Spleen (tissue), 13 donors: ENCODE measurements at places on chromosomes 7 and 10. TPM values are rescaled to one million over a fixed set of nuclear protein-coding genes. Genes with fewer than 3 reads are reported as not detected.

GRCh38 chr7:45718464-45719330 lies 144.5 kb downstream of the ADCY1 start:
- DNase-seq: no peak

DNA sequence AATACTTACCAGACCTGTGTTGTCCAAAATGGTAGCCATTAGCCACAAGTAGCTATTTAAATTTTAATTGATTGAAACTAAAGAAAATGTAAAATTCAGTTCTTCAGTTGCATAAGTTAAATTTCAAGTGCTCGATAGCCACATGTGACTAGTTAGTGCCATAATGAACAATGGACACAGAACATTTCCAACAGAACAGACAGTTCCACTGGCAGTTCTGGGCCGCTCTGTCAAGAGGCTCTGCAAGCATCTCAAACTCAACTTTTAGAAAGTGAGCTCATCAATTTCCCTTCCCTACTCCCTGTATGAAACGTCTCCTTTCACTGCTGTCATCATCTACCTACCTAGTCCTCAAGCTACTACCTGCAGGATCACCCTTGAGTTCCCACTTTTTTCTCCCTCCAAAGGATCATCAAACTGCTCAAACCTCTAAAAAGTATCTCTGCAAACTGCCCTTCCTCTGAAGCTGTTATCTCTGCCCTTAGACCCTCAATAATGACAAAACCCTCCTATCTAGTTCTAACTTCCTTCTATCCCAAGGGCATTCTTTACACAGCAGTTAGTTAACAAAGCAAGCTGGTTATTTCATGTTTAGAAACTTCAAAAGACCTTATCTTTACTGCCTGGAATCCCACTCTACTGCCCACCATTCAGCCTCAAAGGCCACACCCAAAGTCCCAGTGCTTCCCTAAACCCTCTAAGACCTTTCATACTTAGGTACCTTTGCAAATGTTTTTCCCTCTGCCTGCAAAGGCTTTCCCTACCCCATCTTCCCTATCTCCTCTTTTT lies 20.6 kb downstream of the SHTN1 start:
- no peak for DNase-seq

DNA sequence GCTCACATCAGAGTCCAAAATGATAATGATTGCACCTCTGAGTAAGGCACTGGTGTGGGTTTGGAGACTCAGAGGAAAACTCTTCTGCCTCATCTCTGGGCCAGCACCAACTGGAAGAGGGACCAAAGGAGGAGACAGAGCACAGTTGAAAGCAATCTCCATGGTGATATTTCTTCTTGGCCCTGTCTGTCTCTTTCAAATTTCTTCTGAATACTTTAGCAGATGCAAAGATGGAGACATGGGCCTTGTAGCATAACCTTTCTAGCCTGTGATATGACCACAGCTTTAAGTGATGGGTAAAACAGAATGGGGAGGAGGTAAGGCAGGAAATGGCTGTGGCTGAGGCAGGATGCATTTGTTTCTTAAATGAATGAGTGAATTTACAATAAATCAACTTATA lies 12.2 kb upstream of the GIMAP7 start:
- no peak for DNase-seq

TIMM23 gene
- total RNA-seq: 54.7 TPM

CXCL12 gene
- 313 TPM for total RNA-seq

DNA sequence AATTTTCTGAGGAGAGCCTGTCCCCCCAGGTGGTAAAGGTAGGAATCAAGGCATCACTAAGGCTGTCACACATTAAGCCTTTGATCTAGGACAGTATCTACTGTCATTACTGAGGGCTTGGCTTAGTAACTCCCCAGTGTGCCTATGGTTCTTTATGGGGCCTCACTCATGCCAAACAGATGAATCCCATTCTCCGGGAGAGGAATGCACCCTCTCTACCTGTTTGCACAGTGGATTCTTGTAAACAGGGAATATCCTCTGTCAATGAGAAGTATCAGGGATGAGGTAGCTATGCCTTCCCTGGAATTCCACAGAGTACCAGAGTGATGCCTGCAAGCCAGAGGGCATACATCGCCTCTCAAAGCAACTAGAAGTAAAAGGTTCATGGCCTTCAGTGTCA lies 3.9 kb upstream of the CPN1 start:
- DNase-seq: no peak

DNA sequence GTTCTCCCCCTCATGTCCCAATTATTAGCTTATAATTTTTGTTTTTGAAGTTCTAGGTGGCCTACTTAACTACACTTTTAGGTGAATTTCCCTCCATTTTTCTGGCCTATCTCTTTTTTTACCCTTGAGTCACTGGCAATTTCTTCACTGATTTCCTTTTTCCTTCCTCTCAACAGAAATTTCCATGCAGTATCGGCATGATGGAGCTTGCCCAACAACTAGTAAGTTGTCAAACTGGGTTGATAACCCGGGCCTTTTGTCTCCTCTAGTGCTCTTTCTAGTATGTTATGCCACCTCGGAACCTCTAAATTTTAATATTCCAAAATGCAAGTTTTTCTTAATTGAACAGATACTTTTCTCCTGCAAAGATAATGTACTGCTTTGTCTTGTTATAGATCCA lies 147.1 kb downstream of the MLLT10 start:
- no peak for DNase-seq

DNA sequence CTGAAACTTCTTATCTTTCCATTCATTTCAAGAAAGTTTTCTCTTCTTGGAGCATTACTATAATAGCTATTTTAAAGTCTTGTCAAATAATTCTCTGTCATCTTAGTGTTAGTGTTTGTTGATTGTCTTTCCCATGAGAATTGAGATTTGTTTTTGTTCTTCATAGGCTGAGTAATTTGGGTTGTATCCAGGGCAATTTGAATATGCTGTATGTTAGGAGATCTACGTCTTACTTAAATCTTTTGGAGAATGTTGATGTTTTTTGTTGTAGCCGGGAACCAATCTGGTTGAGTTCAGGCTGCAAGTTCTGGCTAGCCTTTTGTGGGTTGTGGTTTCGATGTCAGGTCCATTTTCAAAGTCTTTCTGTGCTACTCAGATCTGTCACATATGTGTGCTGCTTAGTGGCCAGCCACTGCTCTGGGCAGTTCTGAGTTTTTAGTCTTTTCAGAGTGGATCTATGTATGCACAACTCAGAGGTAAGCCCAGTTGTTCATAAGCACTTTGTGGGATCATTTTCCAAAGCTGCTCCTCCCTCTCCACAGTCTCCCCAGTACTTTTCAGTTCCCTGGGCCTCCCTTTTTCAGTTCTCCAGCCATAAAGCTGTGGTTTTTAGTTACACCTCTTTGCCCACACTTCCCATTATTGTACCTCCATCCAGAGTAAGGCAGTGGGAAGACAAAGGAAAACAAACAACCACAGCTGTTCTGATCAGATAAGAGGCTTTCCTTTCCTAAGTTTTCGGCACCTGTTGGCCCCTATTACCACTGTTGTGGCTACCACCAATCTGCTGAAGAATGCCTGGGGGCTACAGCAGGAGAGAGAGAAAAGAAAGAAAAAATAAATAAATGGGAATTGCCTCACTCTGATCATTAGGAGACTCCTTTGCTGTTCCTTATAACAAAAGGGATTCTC lies 4.7 kb upstream of the CCNJ start:
- no peak for DNase-seq

CALCR gene
- not detected for total RNA-seq

PRSS37 gene
- total RNA-seq: not detected

TCAF2 gene
- total RNA-seq: 5.5 TPM

- DNase-seq: no peak
Observed at GRCh38 chr10:2230478-2230877, 493.2 kb upstream of the ADARB2 start.

SLC16A9 gene
- total RNA-seq: 58.9 TPM

STRA8 gene
- total RNA-seq: not detected

HOXA7 gene
- 1.0 TPM for total RNA-seq

MEOX2 gene
- 1.0 TPM for total RNA-seq

GRCh38 chr7:44387389-44387788 lies 62.0 kb upstream of the CAMK2B start:
- DNase-seq: no peak

GRCh38 chr10:2980791-2981360 lies 86.5 kb upstream of the PFKP start:
- no peak for DNase-seq

- DNase-seq: no peak
Observed at GRCh38 chr10:98063740-98064027, 33.3 kb upstream of the CRTAC1 start.

- no peak for DNase-seq
Observed at GRCh38 chr10:49180444-49180860, 7.7 kb downstream of the TMEM273 start.

PPP1R17 gene
- total RNA-seq: 0.40 TPM

DNA sequence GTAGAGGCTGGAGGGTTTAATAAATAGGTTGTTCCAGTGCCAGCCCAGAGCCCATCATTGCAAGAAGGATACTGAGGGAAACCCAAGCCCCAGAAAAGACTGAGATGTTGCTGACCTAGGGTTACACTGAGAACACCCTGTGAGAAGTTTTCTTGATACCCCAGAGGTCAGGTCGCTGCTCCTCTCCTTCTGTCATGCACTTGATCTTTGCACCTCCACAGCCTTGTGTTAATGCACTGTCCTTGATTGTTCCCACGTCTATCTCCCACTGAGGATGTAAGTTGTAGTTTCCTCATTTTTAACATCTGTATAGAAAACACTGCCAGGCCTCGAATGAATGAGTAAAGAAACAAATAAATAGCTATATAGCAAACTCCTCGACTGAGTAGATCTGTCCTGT lies 195.3 kb upstream of the AHR start:
- DNase-seq: no peak

DNA sequence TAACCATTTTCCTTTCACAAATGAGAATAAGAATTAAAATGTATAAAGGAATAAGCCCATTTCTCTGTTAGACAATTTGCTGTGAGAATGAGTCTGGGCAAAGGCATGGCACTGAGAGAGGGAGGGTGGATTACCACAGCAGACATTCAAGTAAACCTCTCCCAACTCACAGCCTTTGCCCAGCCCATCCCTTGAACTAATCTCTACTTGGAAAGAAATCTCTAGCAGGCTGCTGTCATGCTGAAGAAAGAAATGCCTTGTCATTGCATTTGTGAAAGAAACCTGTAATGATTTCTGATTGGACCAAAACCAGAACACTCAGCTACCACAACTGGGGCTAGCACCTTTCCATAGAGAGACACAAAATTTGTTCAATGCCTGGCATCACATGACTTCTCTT lies 39.2 kb downstream of the CH25H start:
- DNase-seq: no peak

GRCh38 chr10:11795101-11795920 lies 27.8 kb upstream of the PROSER2 start:
- no peak for DNase-seq

DNA sequence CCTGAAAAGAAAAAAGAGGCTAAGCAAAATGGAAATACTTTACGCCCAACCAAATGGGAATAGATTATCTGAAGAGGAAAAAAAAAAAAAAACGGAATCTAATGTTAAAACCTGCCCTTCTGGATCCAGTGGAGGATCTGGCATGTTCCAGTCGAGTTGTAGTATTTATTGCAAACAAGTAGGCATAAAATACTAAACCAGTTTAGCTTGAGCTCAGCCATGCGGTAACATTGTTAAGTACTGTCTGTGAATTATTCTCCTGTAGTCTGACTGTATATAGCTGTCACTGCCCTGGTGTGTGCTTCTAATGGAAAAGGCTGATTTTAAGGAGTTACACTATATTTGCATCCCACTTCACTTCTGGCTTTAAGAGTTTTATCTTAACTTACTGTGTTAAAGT lies 40.3 kb downstream of the CELF2 start:
- no peak for DNase-seq

DNA sequence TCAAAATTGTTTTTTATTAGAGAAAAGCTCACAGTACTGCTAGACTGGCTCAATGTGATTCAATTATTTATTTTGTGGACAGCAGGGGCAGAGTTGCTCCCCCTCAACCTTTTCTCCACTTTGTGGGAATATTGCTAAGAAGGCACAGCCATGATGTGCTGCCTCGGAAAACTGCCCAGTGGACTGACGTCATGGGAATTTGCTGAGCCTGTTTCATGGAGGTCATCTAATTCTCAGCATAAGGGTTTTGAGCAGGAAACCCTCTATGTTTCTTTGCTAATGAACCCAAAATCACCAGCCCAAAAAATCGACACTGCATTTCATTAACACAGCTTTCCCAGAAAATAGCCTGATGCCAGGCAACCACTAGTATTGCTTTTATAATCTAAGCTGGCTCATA lies 228.8 kb upstream of the FAM3C start:
- no peak for DNase-seq

BAG3 gene
- 18.3 TPM for total RNA-seq

GRCh38 chr7:138881579-138882188 lies 83.7 kb upstream of the ATP6V0A4 start:
- DNase-seq: no peak

GRCh38 chr10:123392182-123392963 lies 238.2 kb downstream of the BUB3 start:
- no peak for DNase-seq

DNA sequence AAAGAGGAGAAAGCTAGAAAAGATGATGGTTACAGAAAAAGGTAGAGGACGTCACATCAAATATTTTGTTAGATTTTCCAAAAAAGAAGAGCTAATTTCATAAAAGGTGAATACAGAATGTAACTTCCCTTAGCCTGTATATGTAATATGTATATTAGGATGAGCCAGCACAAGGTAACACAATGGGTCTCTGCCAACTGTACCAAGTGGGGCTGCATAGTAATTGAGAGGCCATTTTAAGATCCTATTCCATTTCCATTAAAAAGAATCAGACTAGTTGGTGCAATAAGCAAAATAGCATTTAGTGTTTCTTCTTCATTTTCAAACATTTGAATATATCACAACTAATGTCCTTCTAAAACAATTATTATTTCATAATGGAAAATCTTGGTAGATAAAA lies 134.6 kb downstream of the SEMA3A start:
- no peak for DNase-seq

REEP3 gene
- total RNA-seq: 25.6 TPM

PLEKHA1 gene
- total RNA-seq: 19.3 TPM

DNA sequence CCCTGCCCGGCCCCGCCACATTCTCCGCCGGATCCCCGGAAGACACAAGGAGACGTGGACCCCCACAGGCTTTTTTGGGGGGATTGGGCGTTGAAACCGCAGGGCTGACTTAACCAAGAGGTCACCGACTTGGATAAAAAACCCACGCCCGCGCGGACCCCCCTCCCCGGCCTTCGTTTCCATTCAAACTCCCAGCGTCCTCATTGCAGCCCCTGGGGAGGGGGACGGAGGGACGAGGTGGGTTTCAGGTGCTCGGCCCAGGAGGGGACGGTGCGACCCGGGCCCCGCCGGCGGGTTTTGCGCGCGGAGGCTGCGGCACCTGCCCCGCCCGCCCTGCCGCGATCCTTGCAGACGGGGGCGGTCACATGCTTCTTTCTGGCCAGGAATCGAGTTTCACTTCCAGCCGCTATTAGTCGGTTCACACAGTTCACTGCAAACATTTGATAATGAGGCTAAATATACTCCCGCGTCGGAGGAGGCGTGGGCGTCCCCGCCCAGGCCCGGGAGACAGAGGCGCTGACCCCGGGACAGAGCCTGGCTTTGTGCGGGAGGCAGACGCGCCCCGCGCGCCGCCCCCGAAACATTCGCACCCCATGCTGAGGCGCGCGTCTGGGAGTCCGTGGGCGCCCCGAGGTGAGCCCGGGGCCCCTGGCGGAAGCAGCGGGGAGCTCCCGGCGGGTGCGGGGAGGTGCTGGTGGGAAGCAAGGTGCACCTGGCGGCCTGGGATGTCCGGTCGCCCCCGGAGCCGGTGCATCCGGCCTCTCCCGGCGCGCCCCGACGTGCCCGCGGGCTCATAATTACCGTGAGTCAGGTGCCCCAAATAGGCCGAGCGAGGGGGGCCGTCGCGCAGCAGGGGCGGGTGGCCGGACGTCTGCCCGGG lies 2.7 kb upstream of the PDGFA start:
- DNase-seq: no peak

PKD1L1 gene
- total RNA-seq: 0.85 TPM

GRCh38 chr7:72127136-72127535 lies 285.0 kb downstream of the CALN1 start:
- no peak for DNase-seq
